KG1 (cell line): ENCODE measurements at places on chromosomes 5 and 9.

GRCh38 chr9:136964171-136964689 lies 12.2 kb downstream of the LCN12 start:
- no peak for DNase-seq

GRCh38 chr5:83434946-83435345 lies 36.6 kb upstream of the VCAN start:
- DNase-seq: no peak

- DNase-seq: no peak
These were observed 299.8 kb downstream of the GABRB2 start for GRCh38 chr5:161246749-161247148.

DNA sequence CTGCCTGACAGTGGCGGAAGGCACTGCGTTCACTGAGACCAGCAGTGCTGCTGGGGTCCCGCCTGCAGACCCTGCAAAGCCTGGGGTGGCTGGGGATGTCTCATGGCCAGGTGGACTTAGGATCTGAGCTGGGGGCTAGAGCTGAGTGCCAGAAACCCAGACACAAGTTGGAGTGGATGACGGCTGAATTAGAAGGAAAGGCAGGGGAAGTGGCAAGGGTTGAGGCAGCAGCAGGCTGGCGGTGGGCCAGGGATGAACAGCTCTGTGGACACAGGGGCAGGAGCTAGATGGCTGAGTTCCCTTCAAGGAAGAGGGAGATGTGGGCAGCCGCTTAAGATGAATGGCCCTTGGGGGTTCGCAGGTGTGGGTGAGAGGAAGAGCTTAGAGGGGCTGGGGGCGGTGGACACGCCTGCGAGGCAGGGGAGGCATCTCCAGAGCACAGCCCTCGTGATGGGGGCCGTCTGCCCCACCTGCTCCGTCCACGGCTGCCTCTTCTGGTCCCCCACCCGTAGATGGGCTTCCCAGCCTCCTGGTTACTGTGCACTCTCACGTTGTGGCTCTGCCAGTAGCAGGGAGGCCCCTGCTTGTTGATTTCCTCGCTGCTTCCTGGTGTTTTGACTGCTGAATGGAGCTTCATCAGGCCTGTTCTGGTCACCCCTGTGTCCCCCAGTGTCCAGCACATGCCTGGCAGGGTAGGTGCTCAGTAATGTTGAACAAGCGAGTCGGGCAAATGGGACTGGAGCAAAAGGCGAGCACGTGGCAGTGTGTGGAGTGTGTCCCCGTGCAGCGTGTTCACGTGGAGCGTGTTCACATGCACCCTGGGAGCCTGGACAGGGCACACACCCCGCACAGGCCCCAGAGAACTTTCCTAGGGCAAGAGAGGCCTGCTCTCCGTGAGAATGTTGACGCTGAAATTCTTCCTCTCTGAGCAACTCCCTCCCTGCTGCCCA lies 168.2 kb downstream of the CACNA1B start:
- no peak for DNase-seq

DNA sequence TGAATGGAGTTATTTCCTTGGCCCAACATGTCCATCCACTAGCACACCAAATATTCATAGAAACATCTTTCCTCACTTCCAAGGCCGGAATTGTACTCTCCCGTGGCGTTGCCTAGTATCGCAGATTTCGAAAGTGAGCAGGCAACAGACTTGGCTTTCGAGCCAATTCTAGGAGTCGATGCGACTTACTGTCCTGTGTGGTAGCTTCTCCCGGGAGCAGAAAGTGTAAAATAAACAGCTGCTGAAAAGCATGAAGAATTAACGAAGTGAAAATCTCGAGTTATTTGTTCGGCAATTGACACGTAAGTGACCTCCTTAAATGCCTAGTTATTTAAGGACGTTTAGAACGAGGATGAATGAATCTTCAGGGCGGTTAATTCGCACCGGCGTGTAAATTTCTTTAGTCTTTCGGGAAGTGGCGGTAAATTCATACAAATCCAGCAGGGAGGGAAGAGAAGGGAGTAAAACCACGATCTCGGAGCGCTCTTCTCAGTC lies 449 bp upstream of the PCSK5 start:
- peak; percentile 10 for DNase-seq

- DNase-seq: no peak
These were observed 214.8 kb downstream of the ISL1 start for GRCh38 chr5:51598026-51598425.
